Forelimb muscle (tissue), 1 donor: ENCODE measurements at places on chromosomes 6 and 20. TPM values are rescaled to one million over a fixed set of nuclear protein-coding genes. Genes with fewer than 3 reads are reported as not detected.

TXLNB gene
- 137 TPM for polyA plus RNA-seq

COL9A3 gene
- polyA plus RNA-seq, result 6.1 TPM

DNAH8 gene
- 2.1 TPM for polyA plus RNA-seq

C6orf118 gene
- 1.2 TPM for polyA plus RNA-seq

NKX2-4 gene
- not detected for polyA plus RNA-seq

C20orf141 gene
- polyA plus RNA-seq, result not detected

DUSP15 gene
- polyA plus RNA-seq, result 1.7 TPM

SLC17A3 gene
- not detected for polyA plus RNA-seq

KCNB1 gene
- polyA plus RNA-seq, result 7.1 TPM

ZC3H12D gene
- 0.35 TPM for polyA plus RNA-seq

DDO gene
- polyA plus RNA-seq, result 0.95 TPM

GRCh38 chr6:85468326-85468725, 18.4 kb downstream of the NT5E start:
- no peak for DNase-seq

DNA sequence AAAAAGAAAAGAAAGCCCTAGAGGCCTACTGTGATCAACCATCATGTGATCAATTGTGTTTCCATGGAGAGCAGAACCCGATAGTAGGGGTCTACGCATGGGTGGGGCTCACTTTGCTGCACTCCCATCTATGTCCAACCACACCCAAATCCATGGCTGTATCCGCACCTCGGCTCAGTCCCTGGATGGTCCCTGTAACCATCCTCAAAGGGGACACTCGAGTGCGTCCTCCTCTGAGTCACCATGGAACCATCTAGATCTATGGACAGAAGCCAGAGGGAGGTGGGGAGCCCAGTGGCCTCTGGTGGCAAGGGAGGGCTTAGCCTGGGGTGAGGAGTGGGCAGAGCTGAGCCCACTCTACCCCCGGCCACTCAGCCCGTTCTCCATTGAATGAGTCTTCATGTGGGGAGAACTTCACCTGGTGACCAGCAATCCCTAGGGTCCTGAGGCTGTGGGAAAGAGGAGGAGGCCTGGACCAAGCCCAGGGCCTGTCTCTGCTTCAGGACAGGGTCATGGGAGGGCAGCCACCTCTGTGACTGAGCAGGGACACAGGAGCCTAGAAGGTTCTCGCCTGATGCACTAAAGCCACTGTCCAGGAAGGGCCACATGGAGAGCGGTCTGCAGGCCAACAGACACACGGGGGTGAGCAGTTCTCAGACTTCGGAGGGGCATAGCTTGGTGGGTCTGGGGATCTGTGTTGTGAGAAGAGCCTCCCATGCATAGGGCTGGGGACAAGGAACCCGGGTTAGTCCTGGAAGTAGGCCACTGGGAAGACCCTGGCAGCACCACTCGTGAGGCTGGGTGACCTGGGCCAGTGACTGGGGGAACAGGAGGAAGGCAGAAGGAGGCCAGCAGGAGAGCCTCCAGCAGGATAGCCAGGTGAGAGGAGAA, 19.3 kb downstream of the RAET1L start:
- no peak for DNase-seq

GRCh38 chr20:35329435-35330139, 37.4 kb upstream of the FAM83C start:
- DNase-seq, result no peak

GRCh38 chr6:72363844-72364740, 257.8 kb upstream of the KCNQ5 start:
- no peak for DNase-seq

GRCh38 chr6:166285233-166285632, 23.0 kb downstream of the PRR18 start:
- DNase-seq, result no peak

- no peak for DNase-seq
Measured at GRCh38 chr6:149186873-149187272, 130.6 kb upstream of the TAB2 start.

GRCh38 chr6:132830334-132830751, 16.0 kb downstream of the RPS12 start:
- peak; percentile 40 for DNase-seq

GRCh38 chr20:45039475-45039820, 61.5 kb downstream of the KCNS1 start:
- DNase-seq, result no peak

DNA sequence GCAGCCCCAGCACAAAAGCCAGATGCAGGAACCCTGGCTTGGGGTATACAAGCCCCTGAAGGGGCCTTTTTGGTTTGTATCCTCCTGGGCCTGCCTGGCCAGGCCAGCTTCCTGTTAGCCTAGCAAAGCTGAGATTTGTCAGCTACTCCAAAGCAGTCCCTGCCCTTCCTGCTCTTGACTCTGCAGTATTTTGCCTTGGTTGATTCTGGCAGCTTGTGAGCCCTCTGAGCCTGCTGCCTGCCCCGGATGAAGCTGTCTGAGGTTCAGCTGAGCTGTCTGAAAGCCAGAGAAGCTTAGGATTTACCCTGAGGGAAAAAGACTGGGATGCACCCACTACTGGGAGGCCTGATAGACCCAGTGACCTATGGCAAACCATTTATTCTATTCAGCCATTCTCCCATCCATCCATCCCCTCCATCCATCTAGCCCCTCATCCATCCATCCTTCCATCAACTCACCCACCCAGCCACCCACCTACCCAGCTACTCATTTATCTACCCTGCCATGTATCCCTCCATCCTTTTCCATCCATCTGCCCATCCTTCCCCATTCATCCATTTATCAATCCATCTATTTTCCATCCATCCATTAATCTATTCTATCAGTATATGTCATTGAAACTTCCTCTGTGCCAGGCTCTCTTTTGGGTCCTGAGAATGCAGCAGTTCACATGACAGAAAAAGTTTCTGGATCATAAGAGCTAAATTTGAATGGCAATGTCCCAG, 307.5 kb downstream of the DHX35 start:
- DNase-seq, result no peak

DNA sequence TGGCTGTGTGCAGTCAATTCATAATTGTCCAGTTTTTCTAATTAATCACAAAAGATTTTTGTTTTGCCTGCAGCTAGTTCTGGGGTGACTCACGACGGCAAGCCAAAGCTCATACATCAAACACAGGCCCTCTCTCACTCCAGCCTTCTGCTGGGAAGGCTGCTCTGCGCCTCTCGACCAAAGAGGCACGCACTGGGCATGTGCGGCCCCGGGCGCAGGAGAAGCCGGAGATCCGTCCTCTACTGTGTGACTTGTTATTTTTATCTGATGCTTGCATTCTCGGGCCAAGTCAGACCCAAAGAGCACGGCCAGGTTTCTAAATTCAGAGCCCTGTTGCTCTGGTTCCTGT, 98.5 kb downstream of the TFAP2A start:
- DNase-seq, result no peak

DNA sequence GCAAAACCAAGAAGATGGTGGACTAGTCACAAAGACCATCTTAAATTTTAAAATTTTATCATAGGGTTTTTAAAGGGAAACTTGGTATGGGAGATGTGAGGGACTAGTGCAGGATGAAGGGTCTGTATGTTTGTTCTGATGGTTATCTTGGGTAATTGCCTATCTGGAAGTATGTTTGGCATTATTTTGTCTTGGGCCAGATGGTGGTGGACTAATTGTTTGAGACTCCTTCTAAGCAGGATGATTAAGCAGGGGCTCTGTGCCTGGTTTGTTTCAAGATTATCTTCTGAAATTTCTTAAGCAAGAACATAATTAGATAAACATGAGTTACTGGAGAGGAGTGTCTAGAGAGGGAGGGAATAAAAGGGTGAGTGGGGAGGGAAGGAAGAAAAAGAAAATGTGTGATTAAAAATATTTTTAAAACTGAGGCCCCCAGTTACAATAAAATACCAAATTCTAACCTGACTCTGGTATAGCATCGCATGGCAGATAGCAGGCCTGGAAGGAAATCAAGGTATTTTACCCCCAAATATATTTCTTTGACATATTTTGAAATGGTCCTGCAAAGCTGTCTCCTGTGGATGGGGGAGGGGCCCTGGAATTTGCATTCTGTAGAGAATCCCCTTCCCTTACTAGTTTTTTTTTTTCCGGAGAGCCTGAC, 49.9 kb upstream of the FAM184A start:
- no peak for DNase-seq

GRCh38 chr6:152012227-152012626, 204.7 kb downstream of the ESR1 start:
- DNase-seq, result no peak

GRCh38 chr6:16823718-16824352, 62.6 kb upstream of the ATXN1 start:
- DNase-seq, result no peak

DNA sequence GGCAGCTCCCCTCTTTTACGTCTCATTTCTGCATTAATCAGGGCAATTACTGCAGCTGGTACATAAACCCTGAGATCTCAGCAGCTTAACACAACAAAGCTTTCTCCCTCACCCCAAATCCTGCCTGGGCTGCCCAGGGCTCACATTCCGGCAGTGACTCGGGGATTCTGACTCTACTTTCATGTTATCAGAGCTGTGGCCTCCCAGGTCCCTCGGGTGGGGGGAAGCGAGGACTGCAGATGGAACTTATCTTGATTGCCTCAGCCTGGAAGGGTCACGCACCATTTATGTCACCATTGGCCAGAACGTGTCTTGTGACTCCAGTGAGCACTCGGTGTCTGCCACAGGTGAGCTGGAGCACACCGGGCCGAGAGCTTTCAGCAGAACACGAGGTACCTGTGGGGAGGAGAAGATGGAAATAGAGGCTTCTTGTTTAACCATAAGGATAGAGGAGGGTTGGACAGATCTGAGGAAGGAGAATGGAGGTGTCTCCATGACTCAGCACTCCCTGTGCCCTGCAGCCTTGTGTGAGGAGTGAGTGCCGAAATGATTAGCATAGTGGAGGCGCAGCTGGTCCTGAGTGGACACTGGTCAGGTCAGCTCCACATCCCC, 88.5 kb upstream of the EXOC2 start:
- no peak for DNase-seq

DNA sequence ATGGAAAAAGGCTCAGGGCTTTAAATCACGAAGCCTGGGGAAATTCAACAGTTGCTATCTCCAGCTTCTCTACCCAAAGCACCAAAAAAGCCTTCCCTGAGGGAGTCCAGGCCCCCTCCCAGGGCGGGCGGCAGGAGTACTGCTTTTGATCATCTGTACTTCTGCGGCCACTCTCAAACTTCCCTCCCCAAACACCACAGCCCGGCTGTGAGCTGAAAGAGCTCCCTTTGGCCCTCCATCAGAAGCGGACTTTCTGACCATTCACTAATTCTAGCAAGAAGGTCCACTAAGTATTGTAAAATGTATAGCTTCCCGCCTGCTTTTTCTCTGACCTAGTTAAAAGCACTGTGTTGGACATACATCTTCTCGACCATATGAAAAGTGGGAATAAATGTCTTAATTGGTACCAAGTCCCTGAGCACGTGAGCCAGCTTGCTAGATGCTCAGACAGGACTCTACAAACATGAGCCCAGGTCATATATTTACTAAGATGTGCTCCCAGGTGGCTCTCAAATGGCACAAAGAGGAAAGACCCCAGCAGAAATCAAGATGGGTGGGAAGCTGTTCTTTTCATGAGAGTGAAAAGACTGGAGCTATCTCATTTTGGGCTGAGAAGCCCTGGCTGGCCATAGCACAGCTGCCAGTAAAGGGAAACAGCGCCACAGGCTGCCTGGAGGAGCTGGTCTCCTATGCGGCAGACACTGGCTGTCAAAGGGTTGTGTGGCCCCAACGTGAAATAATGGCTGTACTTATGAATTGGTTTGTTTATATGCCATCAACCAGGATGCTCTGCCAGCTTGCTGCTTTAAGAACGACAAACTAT, 58.6 kb downstream of the GFOD1 start:
- no peak for DNase-seq

DNA sequence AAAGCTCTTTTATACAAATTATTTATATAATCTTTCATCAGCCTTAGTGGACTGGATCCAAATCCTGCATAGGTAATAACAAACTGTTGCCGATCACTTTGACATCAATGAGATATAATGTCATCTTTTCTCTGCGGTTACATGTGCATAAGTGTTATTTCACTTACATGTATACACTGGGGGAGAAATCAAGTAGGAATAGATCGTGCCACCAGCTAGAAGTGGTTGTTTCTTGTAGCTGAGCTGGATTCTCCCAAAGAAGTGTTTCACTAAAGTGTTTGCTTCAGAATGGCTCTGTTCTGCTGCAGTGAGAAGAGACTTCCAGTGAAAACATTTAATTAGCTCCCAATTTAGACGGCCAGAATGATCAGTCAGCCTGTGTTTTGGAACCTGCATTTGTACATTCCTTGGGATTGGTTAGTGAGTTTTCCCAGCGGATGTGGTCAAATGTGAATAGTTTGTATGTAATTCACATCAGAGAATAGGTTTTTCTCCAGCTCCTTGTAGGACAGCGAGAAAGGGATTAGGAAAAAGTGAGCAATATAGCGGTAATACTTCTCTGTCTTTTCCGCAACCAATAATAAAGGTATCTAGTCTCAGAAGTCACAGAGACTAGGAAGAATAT, 163.1 kb upstream of the CCN2 start:
- no peak for DNase-seq

DNA sequence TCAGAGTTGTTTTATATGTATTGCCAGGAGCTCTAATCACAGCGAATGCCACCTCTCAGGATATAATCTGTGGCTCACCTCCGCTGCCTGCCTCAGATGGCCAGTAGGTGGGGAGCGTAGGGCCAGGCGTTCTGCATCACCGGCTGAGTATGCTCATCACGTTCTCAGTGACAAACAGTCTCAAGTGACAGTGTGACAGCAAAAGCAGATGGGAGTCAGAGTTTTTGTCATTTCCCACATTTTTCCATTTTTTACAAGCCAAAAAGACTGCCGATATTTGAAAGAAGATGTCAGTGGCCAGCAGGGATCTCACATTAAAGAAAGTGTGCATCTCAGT, 208.7 kb downstream of the ALDH8A1 start:
- DNase-seq, result no peak

GRCh38 chr20:1391640-1392442, 1.0 kb downstream of the FKBP1A start:
- no peak for DNase-seq

DNA sequence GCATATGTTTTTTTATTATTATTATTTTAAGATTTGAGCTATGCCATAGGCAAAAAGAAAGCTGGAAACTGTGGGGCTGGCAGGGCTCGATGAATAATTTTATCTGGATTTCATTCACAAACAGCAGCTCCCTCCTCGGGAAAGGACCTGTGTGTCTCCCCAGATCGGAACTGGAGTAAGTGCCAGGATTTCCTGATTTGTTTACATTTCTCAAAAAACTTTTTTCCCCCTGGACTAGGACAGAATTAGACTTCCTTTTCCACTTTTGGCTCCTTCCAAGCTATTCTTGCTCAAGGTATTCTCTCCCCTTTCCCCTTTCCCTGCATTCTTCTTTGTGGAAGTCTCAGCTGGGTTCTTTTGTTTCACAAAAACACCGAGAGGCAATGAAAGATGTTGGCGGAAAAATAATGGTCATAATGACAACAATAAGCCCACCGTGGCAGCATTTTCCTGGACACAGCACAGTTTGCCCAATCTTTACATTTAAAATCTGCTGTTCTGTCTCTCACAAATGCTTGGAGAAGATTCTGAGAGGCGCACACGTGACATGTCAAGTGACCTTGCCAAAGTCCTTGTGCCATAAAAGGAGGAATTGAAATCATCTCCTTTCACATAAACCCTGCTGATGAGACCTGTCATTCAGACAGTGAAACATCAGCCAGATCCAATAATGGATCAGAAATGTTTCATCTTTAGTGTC, 85.8 kb upstream of the PREP start:
- DNase-seq, result no peak
